Sciatic nerve (tissue), 2 donors: ENCODE measurements at places on chromosomes 2 and 18.
A peak's percentile ranks its signal among the peaks of the same experiment; 100 is the strongest.

- no peak for DNase-seq
Measured at GRCh38 chr2:25400169-25400568, 58.4 kb upstream of the DNMT3A start.

DNA sequence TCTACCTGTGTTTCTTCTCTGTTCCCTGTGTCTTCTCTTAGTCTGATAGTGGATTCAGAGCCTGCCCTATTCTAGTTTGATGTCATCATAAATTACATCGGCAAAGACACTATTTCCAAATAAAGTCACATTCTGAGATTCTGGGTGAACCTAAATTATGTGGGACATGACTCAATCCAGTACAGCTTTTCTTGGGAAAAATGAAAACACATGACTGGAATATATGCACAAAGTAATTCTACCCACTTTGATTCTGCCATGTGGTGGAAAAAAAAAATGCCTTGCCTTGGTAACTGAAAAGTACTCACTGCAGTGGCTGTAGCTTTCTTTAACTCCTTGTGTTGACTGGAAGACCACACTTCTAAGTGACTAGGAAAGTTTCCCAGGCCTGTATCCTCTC lies 73.7 kb downstream of the LRATD1 start:
- DNase-seq, result no peak

DNA sequence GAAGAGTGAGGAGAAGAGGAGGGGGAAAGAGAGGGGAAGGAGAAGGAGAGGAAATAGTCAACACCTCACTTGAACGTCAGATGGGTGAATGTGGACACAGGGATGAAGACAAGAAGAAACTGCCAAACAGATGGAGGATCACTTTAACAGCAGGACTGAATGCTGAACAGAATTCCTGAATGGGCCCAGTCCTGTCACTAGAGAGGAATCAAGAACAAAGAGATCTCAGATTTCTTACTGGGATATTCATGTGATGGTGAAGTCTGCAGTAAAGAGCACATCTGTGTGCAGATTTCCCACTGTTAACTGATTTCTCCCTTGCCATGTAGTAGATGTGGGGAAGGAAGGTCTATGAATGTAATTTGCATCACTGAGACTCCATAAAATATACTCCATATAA lies 135.4 kb downstream of the L3MBTL4 start:
- no peak for DNase-seq

- DNase-seq, result no peak
Measured at GRCh38 chr2:3805201-3805939, 102.0 kb downstream of the DCDC2C start.

DNA sequence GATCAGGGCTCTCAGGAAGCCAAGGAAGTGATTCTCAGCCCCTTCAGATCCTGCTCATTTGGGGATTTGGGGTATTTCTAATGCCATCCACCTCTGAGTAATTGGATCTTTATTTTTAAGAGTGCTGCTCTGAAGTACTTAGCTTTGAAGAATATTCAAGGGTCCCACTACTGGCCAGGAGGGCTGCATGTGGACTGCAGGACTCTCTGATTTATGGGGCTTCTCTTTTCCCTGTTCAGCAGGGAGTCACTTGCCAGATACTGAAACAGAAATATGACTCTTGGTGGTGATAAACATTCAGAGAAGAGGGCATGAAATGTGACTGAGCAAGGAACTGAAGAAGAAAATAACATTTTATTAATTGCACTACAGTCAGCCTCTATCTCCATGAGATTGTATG lies 138.5 kb downstream of the MTX2 start:
- DNase-seq, result no peak

- no peak for DNase-seq
Measured at GRCh38 chr2:216012830-216013079, 596 bp downstream of the MREG start.

DNA sequence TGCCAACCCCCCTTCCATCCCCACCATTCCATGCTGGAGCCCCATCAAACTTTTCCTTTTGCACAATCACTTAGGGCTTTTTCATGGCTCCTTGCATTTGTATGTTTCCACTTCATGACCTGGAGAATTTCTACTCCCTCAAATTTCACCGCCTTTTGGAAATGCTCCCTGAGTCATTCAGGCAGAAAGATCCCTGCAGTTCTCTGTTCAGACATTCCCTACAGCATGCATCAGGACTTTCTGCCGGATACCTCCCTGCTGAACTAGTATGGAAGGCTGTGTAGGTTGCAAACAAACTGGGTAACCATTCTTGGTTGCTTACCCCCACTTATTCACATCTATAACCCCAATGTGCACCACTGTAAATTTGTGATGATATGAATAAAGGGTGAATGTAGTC lies 389.6 kb upstream of the CELF4 start:
- no peak for DNase-seq

- DNase-seq, result no peak
Measured at GRCh38 chr2:74099271-74099670, 48.4 kb downstream of the BOLA3 start.

DNA sequence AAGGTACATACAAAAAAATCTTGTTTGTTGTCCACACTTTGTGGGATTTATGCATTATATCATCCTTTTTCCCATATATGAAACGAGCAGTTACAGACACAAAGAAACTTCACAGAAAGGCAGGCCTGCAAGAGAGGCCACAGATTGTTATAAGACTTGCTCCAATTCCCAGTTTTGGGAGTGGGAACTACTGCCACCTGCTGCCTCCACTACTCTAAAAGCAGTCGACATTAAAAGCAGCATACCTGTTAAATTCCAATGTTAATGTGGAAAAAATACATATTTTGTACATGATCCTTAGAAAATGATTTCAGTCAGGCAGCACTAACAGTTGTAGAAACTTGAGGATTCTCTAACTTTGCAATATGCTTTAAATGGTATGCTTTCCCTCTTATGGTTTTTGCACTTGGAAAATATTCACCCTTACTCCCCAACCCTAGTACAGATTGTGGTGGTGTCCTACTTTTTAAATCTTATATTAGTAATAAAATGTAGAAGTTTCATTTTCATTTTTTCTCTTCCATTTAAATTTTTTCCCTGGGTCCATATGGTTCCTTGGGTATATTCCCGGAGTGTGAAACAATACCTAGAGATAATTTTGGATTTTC lies 37.9 kb downstream of the SLC38A11 start:
- DNase-seq, result peak; percentile 61

- DNase-seq, result no peak
Measured at GRCh38 chr18:38453880-38454279, 888.3 kb upstream of the CELF4 start.
